Activated naive CD8-positive, alpha-beta T cell treated with anti-CD3 and anti-CD28 coated beads for 36 hours (primary cell): ENCODE measurements at places on chromosomes 12 and 14.

GRCh38 chr12:132593521-132593920 lies 16.9 kb downstream of the LRCOL1 start:
- DNase-seq = no peak

DNA sequence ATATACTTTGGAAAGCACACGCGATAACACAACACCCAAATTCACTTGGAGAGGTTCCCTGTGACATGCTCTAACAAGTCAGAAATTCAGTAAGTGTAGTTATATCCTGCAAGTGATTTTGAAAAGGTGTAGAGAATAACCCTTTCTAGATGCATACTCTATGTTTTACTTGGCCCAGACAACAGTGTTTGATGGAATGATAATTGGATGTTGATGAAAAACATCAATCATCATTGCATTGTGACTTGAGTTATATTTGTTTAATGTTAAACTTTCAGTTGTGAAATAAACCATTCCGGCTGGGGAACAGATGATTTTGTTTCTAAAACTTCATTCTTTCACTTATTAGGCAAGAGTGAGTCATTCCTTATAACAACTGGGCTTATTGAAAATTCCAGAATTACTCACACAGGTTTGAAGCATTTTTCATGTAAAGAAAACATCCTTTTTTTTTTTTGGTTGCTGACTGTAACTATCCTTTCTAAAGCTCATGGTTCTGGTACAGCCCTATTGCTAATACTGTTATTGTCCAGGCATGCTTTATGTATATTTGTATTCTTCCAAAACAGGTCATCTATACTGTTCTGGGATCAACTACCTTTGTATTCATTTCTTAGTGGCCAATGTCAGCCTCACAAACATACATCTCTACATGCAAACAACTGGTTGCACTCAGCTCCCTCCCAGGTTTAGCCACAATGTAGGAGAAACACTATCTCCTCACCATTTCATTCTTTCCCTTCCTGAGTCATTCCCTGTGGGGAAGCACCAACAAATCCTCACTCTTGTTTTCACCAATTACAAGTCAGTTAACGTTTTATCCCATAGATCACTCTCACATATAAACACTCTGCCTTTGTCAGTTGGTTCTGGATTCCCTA lies 121.2 kb upstream of the LRIG3 start:
- no peak for DNase-seq

GRCh38 chr14:102029956-102030355 lies 56.9 kb downstream of the HSP90AA1 start:
- no peak for DNase-seq

GRCh38 chr14:75094896-75095295 lies 25.5 kb downstream of the ZC2HC1C start:
- no peak for DNase-seq

DNA sequence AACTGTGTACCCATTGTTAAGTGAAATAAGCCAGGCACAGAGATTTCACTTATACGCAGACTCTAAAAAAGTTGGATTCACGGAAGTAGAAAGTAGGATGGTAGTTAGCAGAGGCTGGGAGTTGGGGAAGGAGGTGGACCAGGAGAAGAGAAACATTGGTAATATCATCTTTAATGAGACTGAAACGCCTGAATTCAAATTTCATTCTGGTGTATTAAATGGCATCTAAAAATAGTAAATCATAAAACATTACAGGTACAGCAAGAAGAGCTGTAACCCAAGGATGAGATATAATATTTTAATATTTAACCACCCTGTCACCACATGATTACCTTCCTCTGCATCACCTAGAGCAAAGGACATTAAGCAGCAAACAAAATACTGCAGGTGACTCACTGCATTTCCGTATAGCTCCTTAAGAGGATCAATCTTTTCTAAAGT lies 99.4 kb downstream of the EPS8 start:
- no peak for DNase-seq

DNA sequence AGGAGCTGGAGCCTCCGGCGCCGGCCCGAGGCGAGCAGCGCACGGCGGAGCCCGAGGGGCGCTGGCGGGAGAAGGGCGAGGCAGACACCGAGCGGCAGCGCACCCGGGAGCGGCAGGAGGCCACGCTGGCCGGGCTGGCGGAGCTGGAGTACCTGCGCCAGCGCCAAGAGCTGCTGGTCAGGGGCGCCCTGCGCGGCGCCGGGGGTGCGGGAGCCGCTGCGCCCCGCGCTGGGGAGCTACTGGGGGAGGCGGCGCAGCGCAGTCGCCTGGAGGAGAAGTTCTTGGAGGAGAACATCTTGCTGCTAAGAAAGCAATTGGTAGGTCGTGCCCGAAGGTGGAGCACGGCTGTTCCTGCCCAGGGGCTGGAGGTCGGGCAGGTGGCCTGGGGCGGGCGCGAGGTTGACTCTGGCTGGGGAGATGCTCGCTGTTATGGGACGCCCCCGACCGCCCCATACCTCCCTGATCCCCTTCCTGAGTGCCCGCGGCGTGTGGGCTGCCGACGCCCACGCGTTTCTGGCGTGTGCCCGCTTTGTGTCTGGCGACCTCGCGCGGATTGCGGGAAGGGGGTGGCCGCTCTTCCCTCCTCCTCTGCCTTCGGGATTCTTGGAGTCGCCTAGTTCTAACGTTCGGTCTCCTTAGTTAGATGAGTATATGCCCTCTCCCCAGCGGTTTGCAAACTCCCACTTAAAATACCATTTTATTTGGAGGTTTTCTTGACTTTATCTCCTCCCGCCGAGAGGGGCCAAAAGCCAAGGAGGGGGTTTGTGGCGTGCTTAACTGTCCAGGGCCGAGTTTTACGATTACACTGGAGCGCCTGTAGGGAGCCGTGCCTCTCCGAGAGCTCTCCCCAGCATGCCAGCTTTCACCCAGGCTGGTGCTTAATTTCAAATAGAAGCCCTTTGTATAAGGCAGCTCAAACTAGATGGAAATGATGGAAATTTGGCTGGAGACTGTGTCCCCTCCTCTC lies 752 bp downstream of the DACT1 start:
- DNase-seq = peak; percentile 39

- DNase-seq = no peak
These were observed 390.6 kb upstream of the ATP2B1 start for GRCh38 chr12:90099288-90099687.

DNA sequence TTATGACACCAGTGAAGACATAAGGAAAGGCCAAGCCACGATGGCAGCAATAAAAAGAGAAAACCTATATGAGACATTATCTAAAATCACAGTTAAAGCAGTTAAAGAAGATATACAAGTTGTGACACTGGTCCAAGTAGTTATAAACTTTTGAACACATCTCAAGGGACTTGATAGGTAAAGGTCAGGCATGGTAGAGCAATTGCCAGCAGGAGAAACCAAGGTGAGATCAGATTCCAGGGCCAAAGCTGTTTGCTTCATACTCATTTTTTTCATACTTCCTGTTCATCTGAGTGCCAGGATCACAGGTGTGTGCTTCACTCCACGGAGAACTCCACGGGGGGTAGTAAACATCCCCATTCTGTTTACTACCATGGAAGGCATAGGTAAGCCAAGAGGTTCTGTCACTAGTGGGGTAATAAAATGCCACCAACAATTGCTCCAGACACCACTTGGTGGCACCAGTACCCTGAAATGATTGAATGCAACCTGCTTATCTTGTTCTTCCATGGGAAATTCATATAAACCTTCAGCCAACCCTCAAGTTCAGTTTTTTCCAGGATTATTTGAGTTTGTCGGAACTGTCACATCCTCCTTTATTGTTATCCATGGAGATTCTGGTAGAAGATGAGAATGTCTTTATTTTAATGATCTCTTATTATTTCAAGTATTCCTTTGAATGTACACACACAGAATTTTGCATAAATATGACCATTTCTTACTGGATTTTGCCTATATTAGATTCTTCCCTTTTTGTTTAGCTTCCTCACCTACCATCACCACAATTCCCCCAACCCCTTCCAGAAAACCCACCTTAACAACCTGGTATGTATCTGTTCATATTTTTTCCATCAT lies 59.2 kb upstream of the TSPAN8 start:
- DNase-seq = no peak

- peak; percentile 70 for DNase-seq
These were observed 106.6 kb downstream of the PRICKLE1 start for GRCh38 chr12:42482748-42483520.

- peak; percentile 20 for DNase-seq
These were observed 25.3 kb downstream of the CLEC2A start for GRCh38 chr12:9906873-9907272.

GRCh38 chr14:31934767-31935266 lies 142.3 kb upstream of the ARHGAP5 start:
- DNase-seq = no peak

GRCh38 chr12:93387780-93388179 lies 10.1 kb downstream of the NUDT4 start:
- peak; percentile 31 for DNase-seq

DNA sequence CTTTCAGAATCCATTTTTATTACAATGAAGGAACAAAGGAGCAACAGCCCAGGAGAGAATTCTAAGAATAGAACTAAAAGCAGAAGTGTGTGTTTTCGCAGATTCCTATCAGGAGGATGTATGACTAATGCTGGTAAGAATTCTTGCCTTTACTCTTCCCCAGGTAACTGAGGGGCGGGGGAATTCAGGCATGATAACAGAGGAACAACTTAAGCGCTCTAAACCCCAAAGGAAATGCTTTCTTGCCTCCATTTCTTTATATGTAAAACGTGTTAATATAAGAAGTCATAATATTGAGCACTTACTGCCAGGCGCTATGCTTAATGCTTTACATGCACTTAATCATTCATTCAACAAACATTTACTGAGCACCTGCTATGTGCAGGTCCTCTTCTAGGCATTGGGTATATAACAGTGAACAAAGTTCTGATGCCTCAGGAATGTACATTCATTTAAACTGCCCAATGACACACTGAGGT lies 4.5 kb downstream of the HCAR1 start:
- DNase-seq = no peak

- no peak for DNase-seq
These were observed 212.2 kb downstream of the KIF26A start for GRCh38 chr14:104350463-104351185.

DNA sequence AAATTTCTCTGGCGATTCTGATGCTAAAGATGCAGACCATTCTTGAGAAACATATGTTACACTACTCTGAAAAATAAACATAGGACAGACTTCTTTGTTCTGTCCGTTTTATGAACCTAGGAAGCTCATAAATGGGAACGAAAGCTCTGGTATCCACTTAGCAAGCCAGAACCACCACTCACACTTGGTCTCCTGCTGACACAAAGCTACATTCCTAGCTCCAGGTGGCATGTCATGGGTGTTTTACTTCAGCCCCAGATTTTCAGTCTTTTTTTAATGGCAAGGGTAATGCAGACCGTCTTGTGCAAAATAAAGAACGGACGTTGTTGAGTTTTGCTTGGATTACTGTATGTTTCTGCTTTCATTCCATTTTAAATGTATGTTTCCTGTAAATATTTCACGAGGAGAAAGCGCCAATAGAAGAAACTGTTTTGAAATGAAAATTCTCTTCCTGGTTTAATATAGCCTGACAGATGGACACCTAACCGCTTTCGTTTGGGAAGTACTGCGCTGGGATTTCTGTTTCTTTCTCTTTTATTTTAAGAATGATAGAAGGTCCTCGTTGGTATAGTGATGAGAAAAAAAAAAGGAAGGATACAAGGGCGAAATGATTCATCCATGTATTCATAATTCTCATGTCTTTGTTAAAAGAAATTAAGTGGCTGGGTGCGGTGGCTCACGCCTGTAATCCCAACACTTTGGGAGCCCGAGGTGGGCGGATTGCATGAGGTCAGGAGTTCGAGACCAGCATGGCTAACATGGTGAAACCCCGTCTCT lies 871 bp upstream of the COQ5 start:
- no peak for DNase-seq

GRCh38 chr12:95520816-95521215 lies 30.5 kb downstream of the USP44 start:
- DNase-seq = no peak

DNA sequence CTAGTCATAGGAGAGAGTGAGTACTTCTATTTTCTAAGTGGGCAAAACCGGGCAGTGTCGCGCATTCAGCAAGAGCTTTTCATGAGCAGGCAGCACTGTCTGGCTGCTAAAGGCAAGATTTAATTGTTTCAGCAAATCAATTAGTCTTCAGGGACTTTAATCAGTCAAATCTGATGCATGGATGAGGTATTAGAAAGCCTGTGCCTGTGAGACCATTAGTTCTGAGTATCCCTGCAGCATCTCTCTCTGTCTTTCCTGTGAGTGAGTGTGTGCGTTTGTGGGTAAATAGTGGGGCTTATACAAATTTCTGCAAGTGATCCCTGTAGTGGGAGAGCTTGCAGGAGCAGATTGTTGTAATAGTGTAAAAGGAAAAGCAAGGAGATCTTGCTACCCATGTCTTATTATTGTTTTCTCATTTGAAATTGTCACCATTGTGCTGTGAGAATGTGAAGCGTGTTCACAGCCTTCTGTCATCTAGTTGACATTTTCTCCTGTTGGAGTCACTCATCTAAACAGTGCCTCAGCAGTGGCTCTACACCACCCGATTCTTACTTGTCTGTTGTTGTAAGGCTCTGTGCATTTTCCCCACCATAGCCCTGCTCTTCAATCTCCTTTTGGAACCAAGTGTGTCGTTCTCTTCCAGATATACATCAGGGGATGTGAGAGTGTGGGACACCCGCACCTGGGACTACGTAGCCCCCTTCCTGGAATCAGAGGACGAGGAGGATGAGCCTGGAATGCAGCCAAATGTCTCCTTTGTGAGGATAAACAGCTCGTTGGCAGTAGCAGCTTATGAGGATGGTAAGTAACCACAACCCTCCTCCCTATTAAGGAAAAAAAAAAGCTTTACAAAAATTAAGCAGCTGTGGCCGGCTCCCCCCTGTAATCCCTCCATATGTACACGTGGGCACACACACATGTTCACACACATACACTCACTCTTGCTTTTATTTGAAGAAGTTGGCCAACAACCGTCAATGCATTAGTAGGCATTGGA lies 53.6 kb downstream of the FBXW8 start:
- DNase-seq = no peak

DNA sequence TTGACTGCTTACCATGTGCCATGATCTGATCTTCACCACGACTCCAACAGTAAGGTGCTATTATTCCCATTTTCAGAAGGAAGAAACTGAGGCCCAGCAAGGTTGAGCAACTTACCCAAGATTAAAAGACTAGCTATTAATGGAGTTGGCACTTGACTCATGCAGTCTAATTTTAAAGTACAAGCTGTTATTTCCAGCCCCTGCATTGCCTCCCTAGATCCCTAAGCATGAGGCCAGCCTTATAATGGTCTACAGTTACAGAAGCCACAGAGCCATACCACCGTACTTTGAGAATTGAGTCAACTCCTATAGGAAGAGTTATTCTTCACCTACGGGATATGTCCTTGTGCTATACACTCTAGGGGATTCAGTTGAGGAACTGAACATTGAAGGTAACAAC lies 66.7 kb upstream of the RBM19 start:
- DNase-seq = no peak

GRCh38 chr14:24894583-24895242 lies 155.2 kb downstream of the STXBP6 start:
- DNase-seq = no peak

DNA sequence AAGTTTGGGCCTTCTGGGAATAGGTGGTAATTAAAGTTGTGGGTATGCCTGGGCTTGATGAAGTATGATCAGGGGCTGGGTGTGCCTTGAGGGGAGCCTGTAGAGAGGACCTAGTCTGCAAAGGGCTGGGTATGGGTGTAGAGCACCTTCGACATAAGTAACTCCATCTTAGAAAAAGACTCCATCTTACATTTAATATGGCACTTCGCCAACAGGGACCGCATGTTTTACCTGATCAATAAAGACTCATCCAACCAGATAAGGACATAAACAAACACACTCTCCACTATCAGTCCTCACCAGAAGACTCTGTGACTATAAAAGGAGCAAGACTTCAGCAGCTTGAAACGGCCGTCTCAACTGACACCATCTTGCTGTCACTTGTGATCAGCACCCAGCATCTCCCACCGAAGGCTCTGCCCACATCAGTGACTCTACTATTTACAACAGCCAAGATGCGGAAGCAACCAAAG lies 23.5 kb upstream of the GPR68 start:
- DNase-seq = no peak
